ENCODE measurements at places on chromosomes 1 and 21.

DNA sequence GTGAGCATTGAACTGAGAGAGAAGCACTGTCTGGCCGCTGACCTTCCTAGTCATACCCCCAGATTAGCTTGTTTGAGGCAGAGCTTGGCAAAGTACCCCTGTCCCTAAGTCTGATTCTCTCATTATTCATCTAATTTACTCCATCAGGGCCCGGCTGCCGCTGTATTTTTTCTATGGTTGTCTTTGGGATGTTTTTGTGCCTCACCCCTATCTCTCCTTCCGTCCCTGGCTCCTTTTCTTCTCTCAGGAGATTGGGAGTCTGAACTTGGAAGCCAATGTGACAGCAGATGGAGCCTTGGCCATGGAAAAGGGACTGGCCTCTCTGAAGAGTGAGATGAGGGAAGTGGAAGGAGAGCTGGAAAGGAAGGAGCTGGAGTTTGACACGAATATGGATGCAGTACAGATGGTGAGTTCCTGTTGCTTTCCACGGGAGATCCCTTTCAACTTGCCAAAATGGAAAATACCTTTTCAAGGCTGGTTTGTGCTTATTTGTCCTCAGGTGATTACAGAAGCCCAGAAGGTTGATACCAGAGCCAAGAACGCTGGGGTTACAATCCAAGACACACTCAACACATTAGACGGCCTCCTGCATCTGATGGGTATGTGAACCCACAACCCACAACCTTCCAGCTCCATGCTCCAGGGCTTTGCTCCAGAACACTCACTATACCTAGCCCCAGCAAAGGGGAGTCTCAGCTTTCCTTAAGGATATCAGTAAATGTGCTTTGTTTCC, 53.9 kb downstream of the LAMC2 start:
- DNase-seq = no peak

DNA sequence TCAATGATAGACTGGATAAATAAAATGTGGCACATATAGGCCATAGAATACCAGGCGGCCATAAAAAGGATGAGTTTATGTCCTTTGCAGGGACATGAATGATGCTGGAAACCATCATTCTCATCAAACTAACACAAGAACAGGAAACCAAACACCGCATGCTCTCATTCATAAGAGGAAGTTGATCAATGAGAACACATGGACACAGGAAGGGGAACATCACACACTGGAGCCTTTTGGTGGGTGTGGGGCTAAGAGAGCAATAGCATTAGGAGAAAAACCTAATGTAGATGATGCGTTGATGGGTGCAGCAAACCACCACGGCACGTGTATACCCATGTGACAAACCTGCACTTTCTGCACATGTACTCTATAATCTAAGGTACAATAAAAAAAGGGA, 883.4 kb upstream of the PRMT6 start:
- DNase-seq = no peak

DNA sequence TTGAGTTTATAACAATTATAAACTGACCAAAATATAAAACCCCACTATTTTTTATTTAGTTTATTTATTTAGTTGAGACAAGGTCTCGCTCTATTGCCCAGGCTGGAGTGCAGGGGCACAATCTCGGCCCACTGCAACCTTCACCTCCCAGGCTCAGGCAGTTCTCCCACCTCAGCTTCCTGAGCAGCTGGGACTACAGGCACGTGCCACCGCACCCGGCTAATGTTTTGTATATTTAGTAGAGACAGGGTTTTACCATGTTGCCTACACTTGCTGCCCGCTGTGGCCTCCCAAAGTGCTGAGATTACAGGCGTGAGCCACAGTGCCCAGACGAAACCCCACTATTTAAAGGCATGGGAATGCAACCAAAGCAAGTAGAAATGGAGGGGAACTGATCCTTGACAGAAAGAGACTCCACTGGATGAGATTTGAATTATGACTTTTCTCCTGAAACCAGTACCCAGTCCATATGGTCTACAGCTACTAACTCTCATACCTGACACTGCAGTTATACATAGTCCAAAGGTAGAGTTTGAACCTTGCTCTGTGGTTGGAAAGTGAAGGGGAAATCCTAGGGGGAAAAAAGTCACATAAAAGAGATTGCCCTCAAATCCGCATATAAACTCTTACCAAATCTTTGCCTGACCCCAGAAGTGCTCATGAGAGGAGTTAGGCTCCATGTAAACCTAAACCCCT, 11.3 kb downstream of the LRRC8C start:
- no peak for DNase-seq

- no peak for DNase-seq
Observed at GRCh38 chr1:183983371-183984105, 54.0 kb downstream of the COLGALT2 start.

DNA sequence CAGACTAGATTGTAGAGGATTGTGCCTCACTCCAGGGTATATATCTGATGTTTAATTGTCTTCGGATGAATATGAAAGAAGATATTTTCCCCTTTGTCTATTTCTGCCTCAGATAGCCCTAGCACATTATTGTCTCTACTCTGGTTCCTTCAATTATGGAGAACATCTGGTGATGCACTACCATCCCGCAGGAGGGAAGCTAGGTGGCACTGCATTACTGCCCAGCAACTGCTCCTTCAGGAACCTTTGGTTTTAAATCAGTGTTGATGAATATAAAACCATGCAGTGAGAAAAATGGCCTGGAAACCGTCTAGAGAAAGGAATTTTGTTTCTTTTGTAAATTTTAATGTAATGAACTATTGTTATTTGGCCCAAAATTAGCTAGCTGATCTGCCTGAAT, 68.5 kb downstream of the GPR88 start:
- no peak for DNase-seq

- no peak for DNase-seq
Observed at GRCh38 chr1:213330281-213330680, 279.2 kb downstream of the RPS6KC1 start.

DNA sequence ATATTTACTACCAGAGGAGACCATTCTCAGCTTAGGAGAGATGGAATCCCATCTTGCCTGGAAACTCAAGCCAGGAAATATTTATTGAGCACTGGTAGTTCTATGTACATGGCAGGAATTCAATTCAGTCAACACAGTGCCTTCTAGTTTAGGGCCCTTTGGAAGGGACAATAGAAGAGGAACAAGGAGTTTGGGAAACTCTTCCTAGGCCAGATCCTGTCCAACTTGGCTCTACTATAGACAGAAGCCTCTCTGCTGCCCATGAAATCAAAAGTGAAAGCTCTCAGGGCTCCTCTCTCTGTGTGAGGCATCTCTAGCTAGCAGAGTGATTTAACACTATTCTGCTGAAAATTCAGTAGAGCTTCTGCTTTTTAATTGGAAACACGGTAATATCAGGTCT, 244.6 kb upstream of the MAP1LC3C start:
- no peak for DNase-seq

DNA sequence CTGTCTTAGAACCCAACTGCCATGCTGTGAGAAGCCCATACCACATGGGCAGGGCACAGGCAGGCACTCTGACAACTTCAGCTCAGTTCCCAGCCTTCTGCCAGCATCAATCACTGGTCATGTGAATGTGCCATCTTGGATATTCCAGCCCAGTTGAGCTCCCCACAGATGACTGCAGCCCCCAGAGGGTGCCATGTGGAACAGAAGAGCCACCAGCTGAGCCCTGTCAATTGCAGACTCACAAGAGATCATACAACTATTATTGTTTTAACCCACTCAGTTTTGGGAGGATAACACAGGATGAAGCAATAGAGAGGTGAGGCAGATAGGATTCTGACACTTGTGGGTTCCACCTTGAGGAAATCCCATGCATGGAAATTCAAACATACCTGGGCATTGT, 78.4 kb upstream of the ZBTB40 start:
- DNase-seq = no peak

DNA sequence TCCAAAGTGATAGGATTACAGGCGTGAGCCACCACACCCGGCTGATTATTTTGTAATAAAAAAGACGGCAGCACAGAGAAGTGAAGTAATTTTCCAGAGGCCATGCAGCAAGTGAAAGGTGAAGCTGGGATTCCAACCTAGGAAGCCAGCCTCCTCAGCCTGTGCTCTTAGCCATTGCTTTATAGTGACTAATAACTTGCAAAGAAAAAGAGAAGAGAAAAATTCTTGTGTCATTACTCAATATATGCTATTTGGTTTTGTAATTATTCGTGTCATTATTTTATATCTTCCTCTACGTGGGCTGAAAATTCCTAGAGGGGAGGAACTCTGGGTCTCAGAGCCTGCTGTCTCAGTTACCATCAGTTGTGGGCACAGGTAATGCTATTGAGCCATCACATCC, 1.6 kb upstream of the IER5 start:
- DNase-seq = no peak

DNA sequence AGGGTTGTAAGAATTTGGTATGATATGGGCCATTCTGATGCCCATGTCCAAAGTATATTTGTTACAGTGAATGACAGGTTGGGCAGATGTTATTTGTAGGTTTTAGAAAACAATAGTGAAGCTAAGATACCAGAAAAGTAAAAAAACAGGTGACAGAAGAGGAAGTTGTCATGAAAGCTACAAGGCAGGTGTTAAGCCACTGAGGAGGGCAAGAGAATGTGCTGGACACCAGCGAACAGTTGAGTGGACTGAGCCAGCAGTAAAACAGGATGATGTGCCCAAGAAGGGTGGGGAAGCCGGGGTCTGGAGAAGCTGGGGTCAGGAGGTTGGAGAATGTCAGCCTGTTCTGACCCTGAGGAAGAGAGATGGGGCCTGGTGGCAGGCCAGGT, 83.3 kb downstream of the DTL start:
- DNase-seq = no peak
